ENCODE measurements at places on chromosomes 5 and 9. TPM values are rescaled to one million over a fixed set of nuclear protein-coding genes. Genes with fewer than 3 reads are reported as not detected.
A peak's percentile ranks its signal among the peaks of the same experiment; 100 is the strongest.

Gene SPATA31A3
- total RNA-seq = not detected

DNA sequence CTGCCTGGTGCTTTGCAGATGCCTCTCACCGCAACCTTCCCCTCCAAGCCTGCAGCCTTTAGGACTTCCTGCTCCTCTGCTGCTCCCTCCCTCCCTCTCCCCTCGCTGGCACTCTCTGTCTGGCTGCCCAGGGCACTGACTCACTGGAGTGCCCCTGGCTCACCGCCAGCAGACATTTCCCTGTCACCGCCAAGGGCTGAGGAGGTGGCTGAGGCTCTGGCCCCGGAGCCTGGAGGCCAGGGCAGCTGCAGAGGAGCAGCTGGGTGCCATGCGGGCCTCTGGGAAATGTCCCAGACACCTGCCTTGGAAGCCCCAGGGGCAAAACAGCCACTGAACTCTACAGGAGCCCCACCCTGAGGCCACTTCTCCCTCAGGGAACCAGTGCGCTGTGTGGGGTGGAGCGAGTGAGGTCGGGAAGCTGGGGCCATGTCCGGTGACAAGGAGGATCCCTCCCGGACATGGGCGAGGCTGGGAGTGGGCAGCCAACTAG, 53.4 kb downstream of the TENT4A start:
- peak; percentile 28 for DNase-seq

Gene ADGRD2
- not detected for total RNA-seq

Gene PCDHB13
- not detected for total RNA-seq

Gene SHROOM1
- total RNA-seq = 0.98 TPM

DNA sequence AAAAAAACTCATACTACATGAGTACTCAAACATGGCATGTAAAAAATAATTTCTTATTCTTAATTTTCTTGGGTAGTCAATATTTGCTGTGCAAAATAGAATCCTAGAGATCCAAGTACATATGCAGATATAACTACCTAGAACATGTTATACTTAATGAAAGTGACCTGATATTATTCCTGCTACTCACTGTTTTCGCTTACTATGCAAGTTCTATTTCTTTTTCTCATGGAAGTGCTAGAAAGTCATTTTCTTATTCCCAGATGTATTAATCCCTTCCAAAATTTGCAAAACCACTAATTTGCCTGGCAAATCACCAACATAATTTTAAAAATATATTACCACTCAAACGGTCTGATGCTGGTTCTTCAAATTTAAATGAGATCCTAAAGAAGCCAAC, 19.2 kb upstream of the PLAC8L1 start:
- DNase-seq = no peak

Gene PKD2L2
- total RNA-seq = not detected

DNA sequence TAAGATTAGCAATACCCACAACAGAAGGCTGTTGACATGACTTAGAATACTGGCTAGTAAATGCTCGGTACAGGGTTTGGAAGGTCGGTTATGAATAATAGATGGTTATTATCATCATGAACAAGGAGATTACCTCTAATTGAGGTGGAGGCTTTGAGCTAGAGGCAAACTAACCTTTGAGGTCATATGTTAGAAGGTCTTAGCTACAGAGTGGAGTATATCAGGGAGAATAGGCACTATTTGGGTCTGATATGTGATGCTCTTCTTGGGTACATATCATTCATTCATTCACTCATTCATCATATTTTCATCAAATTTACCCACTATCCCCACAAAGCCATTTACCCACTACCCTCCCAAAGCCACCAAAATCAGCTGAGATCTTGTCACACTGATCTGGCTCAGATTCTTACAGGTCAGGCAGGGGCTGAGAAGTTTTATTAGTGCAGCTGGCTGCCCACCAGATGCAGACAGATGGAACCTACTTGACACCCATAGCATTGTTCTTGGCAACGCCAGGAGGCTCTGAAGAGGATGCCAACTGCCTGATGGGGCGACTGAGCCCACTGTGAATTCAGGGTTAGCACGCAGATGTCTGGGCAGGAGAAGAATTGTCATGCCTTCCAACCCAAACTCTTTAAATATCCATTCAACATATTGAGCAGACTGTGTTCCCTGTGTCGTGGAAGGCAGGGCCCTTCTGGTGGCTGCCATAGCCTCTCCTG, 90.2 kb upstream of the SH3PXD2B start:
- no peak for DNase-seq
